Fibroblast of skin of scalp (primary cell): ENCODE measurements at places on chromosomes 3 and 15.

GRCh38 chr15:73691396-73691795 lies 7.2 kb downstream of the CD276 start:
- peak; percentile 57 for DNase-seq

- no peak for DNase-seq
Measured at GRCh38 chr3:197828-198491, 1.4 kb downstream of the CHL1 start.

GRCh38 chr3:108475220-108475782 lies 35.1 kb downstream of the MYH15 start:
- DNase-seq = no peak

- DNase-seq = peak; percentile 60
Measured at GRCh38 chr3:167887096-167887495, 151.6 kb downstream of the SERPINI1 start.

- DNase-seq = no peak
Measured at GRCh38 chr3:132205609-132206008, 111.6 kb upstream of the ACP3 start.

DNA sequence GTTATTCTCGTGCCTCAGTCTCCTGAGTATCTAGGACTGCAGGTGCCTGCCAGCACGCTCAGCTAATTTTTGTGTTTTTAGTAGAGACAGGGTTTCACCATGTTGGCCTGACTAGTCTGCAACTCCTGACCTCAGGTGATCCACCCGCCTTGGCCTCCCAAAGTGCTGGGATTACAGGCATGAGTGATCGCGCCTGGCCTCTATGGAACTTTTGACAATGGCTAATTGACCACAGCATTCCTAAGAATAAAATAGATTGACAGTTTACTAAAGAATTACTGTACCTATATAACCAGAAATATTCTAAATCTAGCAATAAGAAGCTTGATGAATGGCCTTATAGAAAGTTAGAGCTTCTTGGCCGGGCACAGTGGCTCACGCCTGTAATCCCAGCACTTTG lies 51.0 kb upstream of the TRIM42 start:
- DNase-seq = no peak

DNA sequence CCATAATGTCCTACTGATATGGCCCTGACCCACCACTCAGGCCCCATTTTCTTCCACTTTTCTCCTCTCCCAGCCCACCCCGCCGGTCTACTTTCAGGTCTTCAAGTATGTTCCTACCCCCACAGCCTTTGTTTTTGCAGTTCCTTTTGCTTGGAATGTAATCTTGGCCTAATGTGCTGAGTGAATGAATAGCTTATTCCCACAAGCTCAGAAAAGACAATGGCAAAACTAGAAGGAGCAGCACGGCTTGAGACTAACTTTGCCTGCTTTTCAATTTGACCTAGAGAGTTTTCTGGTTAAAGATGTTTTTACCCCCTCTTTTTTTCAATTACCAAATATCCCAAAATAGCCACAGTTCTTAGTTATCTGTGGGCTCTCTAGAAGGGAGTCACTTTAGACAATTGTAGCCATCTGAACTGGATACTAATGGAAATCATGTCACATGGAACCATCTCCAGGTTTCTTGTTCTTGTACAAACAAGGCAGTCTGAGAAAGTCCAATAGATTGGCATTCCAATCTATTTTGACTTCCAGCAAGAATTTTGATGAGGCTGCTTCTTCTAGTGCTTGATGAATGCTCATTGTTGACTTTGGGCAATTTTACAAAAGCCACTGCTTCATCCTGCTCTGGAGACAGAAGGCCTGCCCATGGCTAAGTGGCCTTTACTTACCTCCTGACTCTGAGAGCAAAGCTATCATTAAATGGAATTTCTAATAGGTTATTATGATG lies 16.3 kb upstream of the LMCD1 start:
- peak; percentile 70 for DNase-seq

GRCh38 chr15:46858150-46858549 lies 859.2 kb upstream of the SEMA6D start:
- no peak for DNase-seq

DNA sequence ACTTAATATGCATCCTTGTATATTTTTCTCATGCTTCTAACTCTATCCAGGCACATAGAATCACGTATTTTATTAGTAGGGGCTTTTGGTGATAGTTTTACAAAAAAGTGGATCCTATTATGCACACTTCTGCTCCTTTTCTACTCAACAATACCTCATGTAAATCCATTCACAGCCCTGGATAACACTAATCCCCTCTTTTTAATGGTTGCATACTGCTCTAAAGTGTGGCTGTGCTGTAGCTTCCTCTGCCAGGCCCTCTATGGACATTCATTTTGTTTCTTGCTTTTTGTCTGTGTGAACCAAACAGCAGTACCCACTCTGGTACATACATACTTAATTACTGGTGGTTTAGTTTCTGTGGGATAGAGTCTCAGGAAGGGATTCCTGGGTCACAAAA lies 51.3 kb upstream of the SCAANT1 start:
- no peak for DNase-seq

- no peak for DNase-seq
Measured at GRCh38 chr3:73448761-73449301, 175.9 kb downstream of the PDZRN3 start.

DNA sequence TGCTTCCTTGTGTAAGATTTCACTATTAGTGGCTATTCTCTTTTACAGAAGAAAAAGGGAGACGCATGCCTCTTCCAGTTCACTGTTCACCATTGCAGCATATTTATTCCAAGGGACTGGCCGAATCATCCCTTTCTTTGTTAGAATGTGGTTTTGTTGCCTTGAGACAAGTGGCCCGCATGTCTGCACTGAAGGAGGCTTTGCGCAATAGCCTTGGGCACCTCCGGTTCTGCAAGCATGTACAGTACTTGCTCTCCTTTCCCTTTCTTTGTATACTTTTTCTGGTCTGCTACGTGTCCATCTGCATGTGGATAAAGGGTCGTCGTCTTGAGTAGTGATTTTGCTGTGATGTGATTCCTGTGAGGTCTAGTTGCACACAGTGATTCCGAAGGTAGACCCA lies 43.0 kb downstream of the FLNB start:
- peak; percentile 82 for DNase-seq

DNA sequence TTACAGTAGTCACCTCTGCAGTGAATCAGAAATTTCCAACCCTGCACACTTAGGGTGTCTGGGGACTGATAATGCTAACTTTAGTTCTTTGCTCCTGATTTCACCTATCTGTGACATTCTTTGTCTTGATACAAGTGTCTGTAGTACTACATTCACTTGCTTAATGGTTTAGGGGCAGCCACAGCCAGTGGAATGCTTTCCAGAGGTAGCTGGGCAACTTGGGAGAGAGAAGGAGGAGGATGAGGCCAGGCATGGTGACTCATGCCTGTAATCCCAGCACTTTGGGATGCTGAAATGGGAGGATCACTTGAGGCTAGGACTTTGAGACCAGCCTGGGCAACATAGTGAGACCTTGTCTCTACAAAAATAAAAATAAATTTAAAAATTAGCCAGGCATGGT lies 8.5 kb downstream of the BAHD1 start:
- DNase-seq = peak; percentile 47

DNA sequence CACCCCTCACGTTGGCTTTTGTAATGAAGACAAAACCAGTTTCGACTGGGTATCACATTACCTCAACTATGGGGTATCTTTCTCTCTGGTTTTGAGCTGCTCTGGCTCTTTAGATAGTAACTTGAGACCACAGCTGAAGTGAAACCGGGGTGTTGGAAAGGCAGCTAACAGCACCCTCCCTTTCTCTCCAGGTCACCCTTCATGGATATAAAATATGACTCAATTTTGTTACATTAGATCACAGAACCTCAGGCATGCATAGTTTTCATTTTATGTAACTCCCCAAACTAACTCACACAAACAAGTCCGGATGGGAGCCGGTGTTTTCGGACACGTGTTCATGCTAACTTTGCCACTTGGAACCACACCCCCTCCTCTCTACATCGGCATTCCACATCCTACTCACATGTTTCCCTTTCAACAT lies 90.7 kb downstream of the NR2F2 start:
- peak; percentile 28 for DNase-seq

GRCh38 chr15:42800731-42801474 lies 64.0 kb upstream of the CDAN1 start:
- DNase-seq = no peak

GRCh38 chr3:132038198-132038825 lies 3.5 kb upstream of the CPNE4 start:
- DNase-seq = peak; percentile 30

DNA sequence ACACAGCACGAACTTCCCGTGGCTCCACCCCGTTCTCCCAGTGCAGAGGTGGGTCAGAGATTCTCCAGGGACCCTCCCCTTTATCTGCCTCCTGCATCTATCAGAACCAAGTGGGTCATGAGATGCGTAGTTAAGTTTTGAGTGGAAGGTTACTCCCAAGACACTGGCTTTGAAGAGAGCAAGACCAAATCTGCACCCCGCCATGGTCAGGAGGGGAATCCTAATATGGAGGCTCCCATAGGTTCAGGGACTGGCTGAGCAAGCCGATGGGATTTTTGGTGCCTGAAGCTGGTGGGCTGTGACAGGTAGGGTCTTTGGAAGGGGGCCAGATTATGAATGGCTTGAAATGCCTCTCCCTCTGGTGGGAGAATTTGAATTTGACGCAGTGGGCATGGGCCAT lies 207.0 kb upstream of the NR2E3 start:
- DNase-seq = no peak

DNA sequence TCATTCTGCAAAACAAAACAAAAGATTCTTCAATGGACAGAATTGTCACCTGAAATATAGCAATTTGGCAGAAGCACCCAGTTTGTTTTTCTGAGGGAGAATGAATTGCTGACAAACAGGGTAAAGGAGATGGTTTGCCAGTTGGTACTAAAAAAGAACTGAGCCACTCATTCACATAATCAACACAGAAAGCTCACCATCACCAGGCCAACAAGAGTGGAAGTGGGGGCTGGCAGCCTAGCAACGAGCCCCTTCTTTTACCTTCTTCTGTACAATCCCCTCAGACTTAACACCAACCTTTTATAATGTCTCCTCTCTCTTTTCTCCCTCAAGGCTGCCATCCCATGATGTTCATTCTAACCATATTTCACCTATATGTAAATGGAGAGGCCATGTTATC lies 5.9 kb downstream of the TOP2B start:
- no peak for DNase-seq

DNA sequence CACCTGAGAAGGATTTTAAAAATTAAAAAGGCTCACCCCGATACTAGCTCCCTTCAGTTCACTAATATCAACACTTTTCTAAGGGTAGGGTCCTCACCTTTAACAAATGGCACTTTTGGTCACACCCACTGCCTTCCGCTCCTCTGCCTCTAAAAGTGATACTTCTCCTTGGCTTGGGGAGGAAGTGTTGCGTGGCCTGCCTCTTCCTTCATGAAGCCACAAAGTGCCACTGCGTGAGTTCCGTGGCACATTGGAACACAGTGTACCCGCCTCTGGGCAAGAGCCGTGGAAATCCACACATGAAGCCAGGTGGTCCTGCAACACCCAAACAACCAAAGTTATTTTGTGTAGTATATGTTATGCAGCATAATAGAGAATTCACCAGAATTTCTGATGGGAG lies 3.9 kb downstream of the B4GALT4 start:
- DNase-seq = no peak

GRCh38 chr3:41708176-41708575 lies 253.7 kb downstream of the ULK4 start:
- DNase-seq = no peak

- DNase-seq = no peak
Measured at GRCh38 chr3:124469555-124469954, 260.7 kb upstream of the UMPS start.

GRCh38 chr3:142724682-142725356 lies 985 bp downstream of the TRPC1 start:
- DNase-seq = peak; percentile 36

GRCh38 chr3:89617706-89618105 lies 510.3 kb downstream of the EPHA3 start:
- DNase-seq = no peak

GRCh38 chr3:72489901-72490300 lies 358.3 kb downstream of the SHQ1 start:
- no peak for DNase-seq

DNA sequence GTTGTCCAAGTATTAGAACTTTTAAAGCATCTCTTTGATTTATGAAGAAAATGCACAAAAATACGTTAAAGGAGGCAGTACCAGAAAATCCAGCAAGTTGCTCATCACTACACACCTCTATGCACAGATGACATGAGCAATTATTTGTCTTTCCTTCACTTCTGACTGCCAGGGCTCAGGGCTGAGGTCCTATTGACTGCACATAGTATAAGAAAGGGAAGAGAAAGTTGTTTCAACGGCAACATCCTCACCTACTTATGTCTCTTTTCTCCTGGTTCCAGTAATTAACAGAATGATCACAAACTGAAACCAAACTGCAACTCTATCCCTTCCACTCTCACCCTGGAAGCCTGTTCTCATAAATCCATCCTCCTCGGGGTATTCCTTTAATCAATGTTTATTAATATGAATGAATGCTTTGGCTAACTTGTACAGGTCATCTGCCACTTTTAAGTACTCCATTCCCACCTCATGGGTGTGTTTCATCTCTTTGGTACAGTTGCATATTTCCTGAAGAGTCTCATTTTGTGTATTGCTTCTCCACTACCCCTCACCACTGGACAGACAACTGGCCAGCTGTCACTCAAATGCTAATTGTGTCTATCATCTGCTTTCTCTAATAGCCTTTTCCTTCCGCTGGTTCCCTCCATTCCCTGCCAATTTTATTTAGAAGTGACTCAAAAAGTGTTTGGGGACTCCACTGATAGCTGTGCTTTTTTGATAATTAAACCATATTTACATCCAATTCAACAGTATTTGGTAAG lies 34.5 kb downstream of the RAB27A start:
- no peak for DNase-seq

DNA sequence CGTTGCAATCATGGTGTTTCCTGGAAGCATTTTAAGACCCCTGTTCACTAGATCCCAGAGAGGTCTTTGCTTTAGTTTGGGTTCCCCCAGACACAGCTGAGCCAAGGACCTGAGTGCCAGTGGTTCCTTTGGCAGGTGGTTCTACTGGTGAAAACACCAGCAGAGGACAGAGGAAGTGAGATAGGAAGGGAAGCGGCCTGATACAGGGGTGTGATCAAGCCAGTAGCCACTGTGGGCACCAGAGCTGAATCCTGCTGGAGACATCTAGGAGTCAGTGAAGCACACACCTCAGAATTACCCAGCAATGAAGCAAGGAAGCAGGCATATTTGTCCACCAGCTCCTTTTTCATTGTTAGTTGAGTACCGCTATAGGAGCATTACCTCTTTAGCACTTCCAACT lies 243.2 kb upstream of the NR2E3 start:
- DNase-seq = no peak

- no peak for DNase-seq
Measured at GRCh38 chr3:15102256-15102655, 3.3 kb upstream of the RBSN start.

GRCh38 chr3:28317438-28318022 lies 31.0 kb upstream of the ZCWPW2 start:
- peak; percentile 43 for DNase-seq
